Stimulated activated CD8-positive, alpha-beta memory T cell treated with anti-CD3 and anti-CD28 coated beads, Interleukin-2, amount 100 ng/mL, for 1 hour (primary cell): ENCODE measurements at places on chromosomes 6 and 20.

DNA sequence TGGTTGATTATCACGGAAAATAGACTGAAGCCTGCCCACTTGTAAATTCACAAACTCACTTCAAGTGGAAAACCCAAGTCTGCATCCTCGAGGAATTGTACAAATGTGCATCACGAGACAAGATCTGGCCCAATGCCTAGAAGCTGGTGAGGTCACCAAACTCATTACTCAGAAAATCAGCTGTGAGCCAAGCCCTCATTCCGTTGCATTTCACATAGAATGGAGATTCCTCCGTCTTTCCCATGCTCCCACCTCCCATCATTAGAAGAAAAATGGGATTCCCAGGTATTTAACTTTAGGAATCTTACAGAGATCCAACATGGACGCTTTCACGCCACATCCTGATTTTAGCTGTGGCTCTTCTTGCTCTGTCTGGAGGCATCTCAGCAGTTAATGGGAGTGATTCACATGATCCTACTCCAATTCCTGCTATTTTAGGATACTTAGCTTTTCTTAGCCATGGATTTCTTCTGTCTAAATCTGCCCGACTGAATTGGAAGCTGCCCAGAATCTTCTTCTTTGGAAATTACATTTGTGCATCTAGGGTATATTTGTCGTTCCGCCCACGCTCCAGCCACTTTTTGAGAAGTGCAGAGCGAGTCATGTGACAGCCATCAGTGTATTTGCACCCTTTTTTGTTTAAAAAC, 68.7 kb upstream of the STMND1 start:
- no peak for DNase-seq

GRCh38 chr6:154638369-154638768, 94.8 kb upstream of the SCAF8 start:
- no peak for DNase-seq

DNA sequence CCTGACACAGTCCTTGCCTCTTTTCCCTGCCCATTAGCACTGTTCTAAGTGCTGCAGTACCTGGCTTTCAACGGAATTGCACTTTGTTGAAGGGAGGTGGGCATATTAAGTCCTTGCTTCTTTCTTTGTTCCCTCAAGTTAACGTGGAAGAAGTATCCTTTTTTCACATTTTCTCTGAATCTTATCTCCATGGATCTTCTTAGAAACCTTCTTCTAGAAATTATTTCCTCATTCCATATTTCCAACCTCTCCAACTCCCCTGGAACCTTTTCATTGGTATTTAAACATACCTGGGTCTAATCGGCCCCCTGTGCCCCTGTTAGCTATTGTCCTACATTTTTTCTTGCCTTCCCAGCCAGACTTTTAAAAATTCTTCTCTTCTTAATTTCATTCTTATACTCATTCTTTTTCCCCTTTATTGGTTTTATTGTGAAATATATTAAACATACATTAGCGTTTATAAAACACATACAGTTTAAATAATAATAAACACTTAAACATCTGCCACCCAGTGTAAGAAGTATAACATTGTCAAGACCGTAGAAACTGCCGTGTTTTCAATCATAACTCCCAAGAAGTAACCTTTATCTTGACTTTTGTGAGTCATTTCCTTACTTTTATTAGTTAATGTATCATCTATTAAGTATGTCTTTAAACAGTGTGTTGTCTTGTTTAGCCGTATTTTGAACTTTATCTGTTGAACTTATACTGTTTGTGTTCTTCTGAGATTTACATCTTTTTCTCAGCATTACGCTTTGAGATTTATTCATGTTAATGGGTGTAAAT, 118.2 kb downstream of the CDKAL1 start:
- no peak for DNase-seq

DNA sequence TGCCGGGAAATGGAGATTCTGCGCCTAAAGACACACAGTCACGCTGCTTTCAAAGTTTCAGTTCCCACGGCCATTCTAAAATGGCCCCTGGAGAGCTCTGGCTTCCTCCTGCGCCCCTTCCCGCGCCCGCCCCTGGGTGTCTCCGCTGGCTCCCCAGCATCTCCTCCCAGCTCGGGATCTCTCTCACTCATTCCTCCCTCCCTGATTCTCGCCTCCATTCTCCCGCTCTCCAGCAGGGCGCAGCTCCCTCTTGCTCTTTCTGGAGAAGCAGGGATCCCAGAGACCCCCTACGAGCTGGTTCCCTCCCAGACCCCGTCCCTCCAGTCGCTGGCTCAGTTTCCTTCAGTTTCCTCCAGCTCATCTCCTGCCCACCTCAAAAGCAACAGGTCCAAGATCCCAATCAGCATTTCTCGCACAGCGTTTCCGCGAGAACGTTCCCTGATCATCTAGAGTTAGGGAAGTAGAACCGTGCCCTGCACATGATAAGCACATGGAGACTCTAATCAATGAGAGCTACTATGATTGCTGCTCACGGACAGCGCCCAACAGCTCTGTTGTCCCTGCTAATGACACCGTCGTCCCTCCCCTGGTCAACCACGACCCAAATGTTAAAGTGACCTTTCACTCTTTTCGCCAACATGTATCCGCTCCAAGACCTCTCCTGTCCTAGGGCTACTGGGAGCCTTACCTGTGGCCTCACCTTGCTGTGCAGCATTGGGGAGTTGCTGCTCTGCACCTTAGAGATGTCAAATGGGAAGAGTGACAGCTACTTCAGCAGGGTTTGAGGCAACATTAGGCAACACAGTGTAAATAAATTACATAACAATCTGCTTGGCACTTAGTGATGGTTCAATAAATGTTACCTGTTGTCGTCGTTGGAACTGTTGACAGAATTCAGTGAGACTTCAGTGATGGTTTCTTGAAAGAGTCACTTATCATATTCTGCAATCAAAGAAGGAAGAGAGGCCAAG, 218.5 kb upstream of the QKI start:
- no peak for DNase-seq
